M059J (cell line): ENCODE measurements at places on chromosomes 6 and 20.

GRCh38 chr6:109891924-109892323, 86.2 kb upstream of the GPR6 start:
- no peak for DNase-seq

- DNase-seq: peak; percentile 44
Measured at GRCh38 chr6:163667372-163668060, 253.0 kb downstream of the QKI start.

- no peak for DNase-seq
Measured at GRCh38 chr6:128282961-128283360, 237.4 kb downstream of the PTPRK start.

GRCh38 chr6:39312912-39313525, 1.2 kb downstream of the KCNK17 start:
- no peak for DNase-seq

- no peak for DNase-seq
Measured at GRCh38 chr6:157012355-157012754, 235.2 kb downstream of the ARID1B start.

DNA sequence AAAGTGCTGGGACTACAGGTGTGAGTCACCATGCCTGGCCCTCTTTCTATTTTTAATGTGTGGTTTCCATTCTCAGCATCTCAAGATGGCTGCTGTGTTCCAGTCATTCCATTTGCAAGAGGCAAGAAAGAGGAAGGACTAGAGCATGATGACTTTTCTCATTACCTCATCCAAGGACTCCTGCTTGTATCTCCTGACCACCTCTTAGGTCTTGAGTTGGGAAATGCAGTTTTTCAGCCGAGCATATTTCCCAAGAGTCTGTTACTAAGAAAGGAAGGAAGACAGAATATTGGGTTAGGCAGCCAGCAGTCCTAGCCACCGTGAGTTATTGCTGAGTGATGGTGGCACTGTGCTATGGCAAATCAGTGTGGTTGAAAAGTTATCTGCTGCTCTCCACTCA, 108.4 kb upstream of the INSM1 start:
- peak; percentile 58 for DNase-seq

DNA sequence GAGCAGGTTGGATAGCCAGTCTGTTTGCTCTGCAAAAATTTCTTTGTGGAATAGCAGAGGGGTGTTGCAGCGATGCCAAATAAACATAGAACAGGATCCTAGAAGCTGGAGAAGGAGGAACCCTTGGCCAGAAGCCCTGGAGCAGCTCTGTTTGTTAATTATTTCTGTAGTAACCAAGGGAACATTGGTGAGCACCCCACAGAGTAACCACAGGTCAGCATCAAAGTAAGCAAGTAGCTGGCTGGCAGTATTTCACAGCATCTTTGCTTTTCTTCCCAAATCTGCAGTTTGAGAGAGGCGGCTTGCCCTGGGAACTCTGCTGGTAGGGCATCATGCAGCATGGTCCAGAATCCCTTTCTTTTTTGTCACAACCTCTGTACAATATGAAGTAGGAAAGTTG, 12.7 kb upstream of the APMAP start:
- peak; percentile 74 for DNase-seq

- no peak for DNase-seq
Measured at GRCh38 chr6:36631326-36632011, 37.3 kb downstream of the SRSF3 start.

DNA sequence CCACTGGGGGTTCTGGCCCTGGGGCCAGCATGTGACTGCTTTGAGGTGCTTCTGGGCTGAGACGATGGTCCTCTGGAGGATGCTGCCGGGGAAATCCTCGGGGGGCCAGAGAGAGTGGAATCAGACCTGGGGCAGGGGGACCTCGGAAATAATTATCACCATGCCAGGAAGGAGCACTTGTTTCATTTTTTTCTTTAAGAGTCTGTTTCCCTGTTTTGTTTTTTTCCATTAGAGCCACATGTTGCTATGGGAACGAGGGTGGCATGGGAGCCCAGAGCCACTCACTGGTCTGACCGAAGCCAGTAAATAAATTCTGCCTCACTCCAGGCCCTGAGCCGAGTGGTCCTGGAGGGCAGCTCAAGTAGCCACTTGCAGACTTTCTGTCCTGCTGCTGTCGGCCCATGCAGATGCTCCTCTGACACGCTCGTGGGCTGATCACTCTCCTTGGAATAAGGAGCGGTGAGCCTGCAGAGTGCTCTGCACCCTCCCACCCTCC, 365.1 kb downstream of the ZFAND3 start:
- peak; percentile 43 for DNase-seq

GRCh38 chr20:51493346-51493791, 49.1 kb downstream of the NFATC2 start:
- no peak for DNase-seq

GRCh38 chr20:38156888-38157634, 8.0 kb downstream of the TGM2 start:
- peak; percentile 83 for DNase-seq

DNA sequence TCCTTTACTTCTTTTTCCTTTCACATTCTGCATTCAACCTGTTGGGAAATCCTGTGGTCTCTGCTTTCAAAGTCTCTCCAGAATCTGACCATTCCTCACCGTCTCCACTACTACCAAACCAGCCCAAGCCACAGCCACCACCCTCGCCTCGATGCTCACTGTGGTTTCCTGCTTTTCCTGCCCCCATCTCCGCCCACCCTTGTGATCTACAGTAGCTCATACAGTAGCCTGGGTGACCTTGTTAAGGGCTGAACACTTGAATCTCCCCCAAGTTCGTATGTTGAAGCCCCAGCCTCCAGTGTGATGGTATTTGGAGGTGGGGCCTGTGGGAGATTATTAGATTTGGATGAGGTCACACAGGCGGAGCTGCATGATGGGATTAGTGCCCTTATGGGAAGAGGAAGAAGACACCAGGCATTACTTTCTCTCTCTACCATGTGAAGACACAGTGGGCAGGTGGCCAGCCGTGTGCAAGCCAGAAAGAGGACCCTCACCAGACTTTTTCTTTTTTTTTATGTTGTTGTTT, 189.0 kb upstream of the UST start:
- DNase-seq: peak; percentile 42

GRCh38 chr6:36155662-36156061, 25.3 kb downstream of the MAPK13 start:
- no peak for DNase-seq

GRCh38 chr6:145898376-145898775, 65.8 kb downstream of the SHPRH start:
- peak; percentile 86 for DNase-seq

- DNase-seq: peak; percentile 21
Measured at GRCh38 chr20:60295214-60295613, 337.0 kb downstream of the CDH26 start.

DNA sequence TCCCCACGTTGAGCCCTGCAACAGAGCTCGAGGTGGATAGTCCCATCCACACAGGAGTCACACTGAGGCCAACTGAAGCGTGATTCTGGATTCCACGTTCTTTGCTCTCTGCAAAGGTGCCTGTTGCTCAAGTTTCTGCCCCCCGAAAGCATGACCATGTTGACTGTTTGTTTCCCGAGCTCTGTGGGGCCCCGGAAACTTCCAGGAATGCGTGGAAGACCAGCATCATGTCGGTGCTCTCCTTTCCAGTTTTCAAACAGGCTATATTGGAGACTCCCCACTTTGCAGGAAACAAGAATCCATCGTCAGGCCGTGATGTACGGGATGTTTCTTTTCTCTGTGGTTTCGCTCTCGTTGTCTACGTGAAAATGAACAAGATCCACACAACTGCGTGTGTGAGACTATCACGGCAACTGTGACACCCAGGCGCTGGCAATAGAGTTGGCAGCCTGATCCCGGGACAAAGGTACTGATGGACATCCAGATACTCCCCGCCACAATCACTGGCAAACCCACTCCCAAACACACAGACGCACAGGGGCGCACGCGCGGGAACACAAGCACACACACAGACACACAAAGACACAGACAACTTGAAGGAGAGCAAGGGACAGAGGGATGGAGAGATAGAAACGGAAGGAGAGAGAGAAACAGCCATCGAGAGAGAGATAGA, 444.6 kb upstream of the DEFB115 start:
- no peak for DNase-seq

DNA sequence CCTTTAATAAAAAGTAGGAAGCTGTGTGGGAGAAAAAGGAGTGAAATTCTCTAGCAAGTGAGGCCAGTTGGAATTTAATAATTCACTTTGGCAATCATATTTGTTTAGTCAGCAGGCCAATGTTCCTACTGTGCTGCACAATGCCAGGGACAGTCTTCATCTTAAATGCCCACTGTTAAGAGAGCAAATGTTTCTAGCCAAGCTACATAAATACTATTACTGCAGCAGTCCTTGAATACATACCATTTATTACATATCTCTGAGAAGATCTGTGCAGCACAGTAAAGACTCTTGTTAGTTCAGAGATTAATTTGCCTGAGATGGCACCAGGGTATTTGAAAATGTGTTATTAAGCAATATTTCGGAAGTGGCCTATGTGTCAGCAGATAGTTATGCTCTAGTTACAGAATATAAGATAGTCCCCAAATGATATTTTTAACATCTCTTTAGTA, 105.4 kb downstream of the OGFRL1 start:
- DNase-seq: peak; percentile 68

GRCh38 chr20:18712882-18713281, 100.7 kb upstream of the SCP2D1 start:
- peak; percentile 26 for DNase-seq
